ENCODE measurements at places on chromosomes 2 and 18. TPM values are rescaled to one million over a fixed set of nuclear protein-coding genes. Genes with fewer than 3 reads are reported as not detected.
A peak's percentile ranks its signal among the peaks of the same experiment; 100 is the strongest.

Gene DYNAP
- total RNA-seq = not detected

Gene CD207
- not detected for total RNA-seq

Gene PRSS56
- total RNA-seq = not detected

Gene ADCYAP1
- not detected for total RNA-seq

Gene ELOA2
- not detected for total RNA-seq

Gene NPPC
- total RNA-seq = not detected

Gene THSD7B
- total RNA-seq = 10.3 TPM

Gene TSGA10
- total RNA-seq = 12.3 TPM

Gene POTEJ
- 0.19 TPM for total RNA-seq

Gene C2orf76
- 8.4 TPM for total RNA-seq

- no peak for DNase-seq
These were observed 72.6 kb upstream of the THUMPD2 start for GRCh38 chr2:39851651-39852110.

DNA sequence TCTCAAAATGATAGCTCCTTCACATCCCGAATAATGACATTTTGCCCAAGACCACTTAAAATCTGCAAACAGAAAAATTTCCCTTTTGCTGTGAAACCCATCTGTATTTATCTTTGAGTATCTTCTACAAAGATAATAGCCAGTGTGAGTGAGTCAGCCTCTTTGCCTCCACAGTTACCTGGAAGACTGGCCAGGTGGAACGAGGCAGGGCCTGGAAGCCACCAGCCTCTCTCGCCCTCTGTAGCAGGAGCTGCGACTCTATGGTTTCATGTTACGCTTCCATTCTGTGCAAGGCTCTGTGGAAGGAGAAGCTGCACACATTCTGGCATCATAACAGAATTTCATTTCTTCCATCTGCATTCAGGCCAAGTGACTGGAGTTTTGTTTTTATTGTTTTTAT, 9.5 kb downstream of the ELP2 start:
- DNase-seq = no peak

- DNase-seq = no peak
These were observed 632.4 kb downstream of the NYAP2 start for GRCh38 chr2:226031647-226032501.

GRCh38 chr2:138499684-138500083, 1.9 kb upstream of the SPOPL start:
- DNase-seq = no peak

DNA sequence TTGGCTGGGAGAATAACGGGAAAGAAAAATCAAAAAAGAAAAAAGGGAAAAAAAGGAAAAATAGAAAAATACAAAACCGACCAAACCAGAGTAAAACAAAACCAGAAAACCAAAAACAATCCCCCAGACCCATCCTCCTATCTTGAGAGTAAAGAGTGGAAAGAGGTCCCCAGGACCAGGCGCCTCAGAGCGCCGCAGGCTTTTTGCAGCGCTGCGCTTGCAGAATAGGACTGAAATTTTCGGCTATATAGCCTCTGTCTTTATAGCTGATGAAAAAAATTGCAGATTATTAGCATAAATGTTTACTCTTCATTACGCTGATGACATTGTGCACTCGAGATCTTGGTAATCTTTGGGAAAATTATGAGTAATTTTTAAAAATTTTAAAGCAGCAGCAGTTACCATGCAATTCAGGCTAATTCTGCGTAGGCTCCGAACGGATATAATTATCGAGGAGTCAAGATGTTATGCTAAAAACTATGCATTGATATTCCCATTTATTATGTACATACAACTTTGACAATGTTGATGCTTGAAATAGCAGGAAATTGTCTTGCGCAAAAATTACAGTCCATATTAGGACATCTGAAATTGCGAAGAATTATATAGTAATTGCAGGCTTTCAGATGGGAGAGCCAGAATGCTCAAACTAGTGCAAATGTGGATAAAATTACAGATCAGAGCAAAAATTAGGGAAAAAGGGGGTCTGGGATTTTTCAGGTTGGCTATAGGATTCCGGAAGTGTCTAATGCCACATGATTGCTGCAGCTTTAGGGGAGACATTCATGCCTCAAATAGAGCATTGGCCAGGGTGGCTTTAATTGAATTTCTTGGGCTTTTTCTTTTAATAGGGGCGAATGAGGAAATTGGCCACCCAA, 8.3 kb downstream of the DLX1 start:
- DNase-seq = no peak

GRCh38 chr2:28523902-28524301, 28.0 kb downstream of the PLB1 start:
- no peak for DNase-seq

DNA sequence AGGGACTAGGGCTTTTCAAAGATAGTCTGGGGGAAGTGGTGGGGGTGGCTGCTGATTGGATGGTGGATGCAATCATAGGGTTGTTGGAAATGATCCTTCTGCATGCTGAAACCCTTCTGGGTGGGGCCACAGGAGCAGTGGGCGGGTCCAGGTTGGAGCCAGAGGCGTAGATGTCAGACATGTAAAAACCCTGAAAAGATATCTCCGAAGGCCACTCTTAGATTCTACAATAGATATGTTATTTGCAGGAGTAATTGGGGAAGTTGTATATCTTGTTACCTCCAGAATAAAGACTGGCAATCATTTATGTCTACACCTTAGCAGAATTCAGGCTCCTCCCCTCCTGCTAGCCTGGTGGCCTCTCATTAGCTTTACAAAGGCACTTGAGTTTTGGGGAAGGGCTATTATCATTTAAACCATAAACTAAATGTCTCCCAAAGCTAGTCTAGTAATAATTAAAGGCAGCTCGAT, 8.2 kb upstream of the FAM98A start:
- no peak for DNase-seq

DNA sequence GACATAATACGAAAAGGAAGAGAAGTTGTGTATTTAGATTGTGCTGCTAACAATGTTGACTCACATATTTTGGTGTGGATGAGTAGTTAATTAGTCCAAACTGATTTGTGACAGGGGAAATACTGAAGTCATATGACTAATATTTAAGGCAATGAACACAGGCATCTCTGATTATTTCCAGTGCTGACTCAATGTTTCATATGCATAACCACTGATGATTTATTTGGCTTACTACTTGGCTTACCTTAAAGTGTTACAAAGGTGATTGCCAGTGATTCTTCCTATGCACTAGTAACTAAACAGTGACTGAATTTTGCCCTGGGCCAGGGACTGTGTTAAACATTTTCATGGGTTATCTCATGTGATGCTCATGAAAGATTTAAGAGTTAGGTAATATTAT, 722.6 kb downstream of the METTL4 start:
- DNase-seq = no peak

DNA sequence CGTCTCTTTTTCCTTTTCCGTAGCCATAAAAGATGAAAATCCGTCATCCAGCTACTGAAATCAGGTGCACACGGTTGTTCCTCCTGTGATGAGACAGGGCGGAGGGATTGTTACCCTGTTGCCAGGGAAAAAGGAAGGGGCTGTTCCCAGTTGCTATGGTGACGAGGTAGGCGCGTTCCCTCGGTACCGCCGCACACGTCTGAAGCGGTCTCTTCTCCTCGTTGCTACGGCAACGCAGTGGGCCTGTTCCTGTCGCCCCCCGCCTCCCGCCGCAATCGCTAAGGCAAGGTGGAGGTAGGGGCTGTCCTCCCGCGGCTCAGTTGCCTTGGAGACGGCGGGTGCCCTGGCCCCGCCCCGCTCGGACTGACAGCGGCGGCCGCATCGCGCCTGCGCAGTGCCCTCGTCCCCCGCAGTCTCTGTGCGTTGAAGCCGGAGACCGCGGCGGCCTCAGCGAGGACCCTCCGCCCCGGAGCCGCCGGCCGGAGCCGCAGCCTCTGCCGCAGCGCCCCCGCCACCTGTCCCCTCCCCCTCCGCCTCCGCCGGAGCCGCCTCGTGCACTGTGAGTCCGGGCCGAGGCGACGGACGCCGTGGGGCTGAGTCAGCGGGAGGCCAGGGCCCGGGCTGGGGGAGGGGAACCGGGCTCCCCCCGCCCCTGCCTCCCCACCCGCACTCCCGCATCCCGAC, at the start of gene MAPRE3:
TSS of gene MAPRE3 (plus strand) at position 394 of the 684 bp plus-strand sequence. CDS start 51,582 bp downstream, outside the sequence.
- peak; percentile 90 for DNase-seq

GRCh38 chr18:48530399-48531081, 8.3 kb upstream of the CTIF start:
- no peak for DNase-seq

- DNase-seq = no peak
These were observed 84.0 kb downstream of the DPP4 start for GRCh38 chr2:161990036-161990435.

- no peak for DNase-seq
These were observed 10.1 kb upstream of the ATP8B1 start for GRCh38 chr18:57813245-57813644.

- DNase-seq = no peak
These were observed 54.6 kb downstream of the ANKRD44 start for GRCh38 chr2:197256021-197256420.

DNA sequence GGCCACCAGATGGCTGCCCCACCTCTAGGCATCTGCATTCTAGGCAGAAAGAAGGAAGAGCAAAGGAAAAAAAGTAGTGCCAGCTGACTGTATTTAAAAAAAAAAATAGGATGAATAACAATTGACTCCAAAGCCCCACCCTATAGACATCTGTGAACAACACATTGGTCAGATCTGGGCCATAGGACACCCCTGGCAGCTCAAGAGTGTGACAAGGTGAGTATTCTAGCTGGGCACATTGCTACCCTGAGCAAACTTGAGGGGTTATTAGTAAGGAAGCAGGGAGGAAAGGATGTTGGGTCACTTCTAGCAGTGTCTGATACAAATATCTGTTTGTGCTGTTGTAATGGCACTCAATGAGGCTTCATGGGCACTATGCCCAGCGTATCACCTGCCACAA, 58.6 kb upstream of the NPAS2 start:
- DNase-seq = no peak

- DNase-seq = no peak
These were observed 3.0 kb downstream of the PDE11A start for GRCh38 chr2:178069551-178069950.

DNA sequence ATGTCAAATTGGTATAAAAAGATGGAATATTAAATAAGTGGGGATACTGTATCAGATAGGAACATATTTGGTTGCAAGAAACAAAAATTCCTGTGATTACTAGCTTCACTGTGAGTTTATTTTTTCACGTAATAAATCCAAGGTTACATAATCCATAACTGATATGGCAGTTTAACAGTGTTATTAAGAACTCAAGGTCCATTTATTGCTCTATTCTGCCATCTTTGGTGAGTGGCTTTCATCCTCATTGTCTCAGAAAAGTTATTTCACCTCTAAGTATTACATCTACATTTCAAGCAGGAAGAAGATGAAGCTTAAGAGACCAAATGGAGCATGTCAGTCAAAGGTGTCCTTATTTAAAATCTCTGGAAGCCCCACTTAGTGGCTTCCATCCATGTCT, 37.2 kb downstream of the YIPF4 start:
- no peak for DNase-seq

DNA sequence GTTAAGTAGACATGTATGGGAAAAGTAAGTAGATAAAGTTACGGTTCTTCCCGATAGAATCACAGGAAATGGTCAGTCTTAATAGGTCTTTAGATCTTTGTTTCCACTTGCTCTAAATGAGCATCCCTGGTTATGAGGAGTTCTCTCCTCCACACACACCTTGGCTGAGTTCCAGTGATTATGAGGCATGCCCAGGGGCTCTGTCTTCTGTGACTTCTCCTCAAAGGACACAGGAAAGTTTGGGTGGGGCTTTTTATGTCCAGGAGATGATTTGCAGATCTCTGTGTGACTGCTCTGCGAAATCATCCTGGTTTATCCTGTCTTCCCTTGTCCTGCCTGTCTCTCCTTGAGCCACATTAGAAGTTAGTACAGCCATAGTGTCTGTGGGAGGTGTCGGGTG, 83.9 kb upstream of the EML6 start:
- no peak for DNase-seq

GRCh38 chr2:38039121-38039910, 36.6 kb downstream of the CYP1B1 start:
- no peak for DNase-seq

Measured in progenitor cell of endocrine pancreas (in vitro differentiated cells).